ENCODE measurements at places on chromosomes 2 and 18. TPM values are rescaled to one million over a fixed set of nuclear protein-coding genes. Genes with fewer than 3 reads are reported as not detected.

- DNase-seq: no peak
Measured at GRCh38 chr2:119939915-119940314, 73.0 kb upstream of the EPB41L5 start.

ANO7 gene
- 0.99 TPM for total RNA-seq

DNA sequence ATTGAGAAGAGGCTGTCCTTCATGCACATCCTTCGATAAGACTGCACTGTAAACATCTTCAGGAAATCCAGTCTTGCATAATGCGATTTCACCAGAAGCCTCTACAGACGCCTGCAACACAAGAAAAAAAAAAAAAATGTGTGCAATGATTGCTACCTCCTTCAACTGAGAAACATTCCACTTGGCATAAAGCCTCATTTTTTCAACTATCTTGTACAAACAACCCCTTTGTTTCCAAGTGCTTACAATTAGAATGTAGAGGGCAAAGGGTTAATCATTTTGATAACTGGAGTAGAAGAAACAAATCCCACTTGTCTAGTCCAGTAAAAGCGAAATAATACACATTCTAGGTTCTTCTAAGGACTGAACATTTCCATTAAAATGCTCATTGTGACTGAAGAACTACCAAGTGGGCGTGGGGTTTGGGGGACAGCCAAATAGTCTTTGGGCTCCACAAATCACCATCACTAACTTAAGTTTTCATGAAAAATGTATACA, 29.2 kb downstream of the CDH2 start:
- no peak for DNase-seq

IL1RL2 gene
- 0.52 TPM for total RNA-seq

DNA sequence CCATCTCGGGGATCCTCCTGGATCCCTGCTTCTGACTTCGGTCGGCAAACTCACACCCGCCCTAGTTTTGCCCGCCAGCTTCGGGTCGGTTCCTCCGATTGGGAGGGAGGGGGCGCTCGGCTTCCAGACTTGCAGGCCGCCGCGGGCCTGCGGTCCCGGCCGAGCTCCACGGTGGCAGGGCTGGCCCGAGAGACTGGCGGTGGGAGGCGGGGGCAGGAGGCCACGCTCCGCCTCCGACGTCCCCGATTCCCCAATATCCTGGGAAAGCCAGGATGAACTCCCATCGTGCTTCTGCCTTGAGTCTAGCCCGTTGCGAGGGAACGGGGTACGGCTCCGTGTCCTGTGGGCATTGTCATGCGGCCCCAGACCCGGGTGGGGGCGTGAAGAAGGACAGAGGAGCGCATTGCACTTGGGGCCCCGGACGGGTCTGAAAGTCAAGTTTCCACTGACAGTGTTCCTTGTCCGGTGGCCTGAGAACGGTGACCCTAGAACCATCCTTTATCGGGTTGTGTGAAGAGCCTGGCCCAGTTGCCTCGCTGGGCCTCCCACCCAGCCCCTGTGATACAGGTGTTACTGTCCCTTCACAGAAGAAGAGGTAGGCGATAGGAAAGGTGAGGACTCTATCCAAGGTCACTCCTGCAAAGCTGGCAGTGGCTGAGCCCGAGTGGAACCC, 2.4 kb upstream of the INHBB start:
- DNase-seq: peak; percentile 88

DNA sequence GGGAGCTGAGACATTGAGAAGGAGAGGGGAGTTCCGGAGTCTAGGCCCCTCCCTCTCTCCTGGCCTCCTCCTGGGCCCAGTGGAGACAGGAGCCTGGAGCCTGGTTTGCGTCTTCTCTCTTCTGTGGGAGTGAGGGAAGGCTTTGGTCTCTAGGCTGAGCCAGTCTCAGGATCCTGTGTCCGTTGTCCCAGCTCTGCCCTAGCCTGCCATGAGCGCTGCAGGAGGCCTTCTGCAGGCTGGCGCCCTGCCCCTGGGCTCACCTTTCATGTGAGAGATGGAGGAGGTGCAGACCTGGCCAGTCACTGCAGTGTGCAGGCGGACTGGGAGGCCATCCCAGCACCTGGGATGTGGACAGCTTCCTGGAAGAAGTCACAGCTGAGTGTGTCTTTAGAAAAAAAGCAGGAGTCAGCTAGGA, 8.7 kb downstream of the IMPA2 start:
- DNase-seq: peak; percentile 86

- no peak for DNase-seq
Measured at GRCh38 chr2:68971591-68972231, 2.7 kb upstream of the GKN1 start.

SLC19A3 gene
- 11.7 TPM for total RNA-seq

- no peak for DNase-seq
Measured at GRCh38 chr2:101638817-101639605, 58.5 kb upstream of the MAP4K4 start.

TPO gene
- 1.0 TPM for total RNA-seq

DNA sequence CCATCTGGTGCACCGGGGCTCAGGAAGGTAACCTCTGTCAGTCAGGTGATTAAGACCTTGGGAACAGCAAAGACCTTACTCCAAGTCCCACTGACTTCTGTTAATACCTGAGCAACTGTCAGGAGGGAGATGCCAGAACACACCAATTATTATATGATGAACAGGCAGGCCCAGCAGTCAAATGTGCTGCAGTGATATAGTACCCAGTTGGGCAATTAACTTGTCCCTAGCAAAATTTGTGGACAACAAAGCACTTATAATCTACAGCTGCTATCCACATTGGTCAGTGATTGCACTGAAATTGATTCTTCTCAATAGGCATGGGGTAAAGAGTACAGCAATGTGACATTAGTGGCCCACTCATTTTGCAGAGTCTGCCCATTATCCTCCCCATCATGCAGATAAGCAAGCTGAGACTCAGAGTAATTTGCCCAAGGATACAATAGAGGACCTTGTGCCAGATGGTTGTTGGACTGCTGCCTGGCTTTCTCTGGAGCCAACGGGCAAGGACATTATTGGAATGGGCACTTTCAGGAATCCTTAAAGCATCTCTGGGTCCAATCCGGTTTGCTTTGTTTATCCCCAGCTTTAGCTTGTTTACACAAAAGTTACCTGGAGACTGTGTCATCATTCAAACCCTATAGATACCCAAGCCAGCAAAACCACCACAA, 147.6 kb downstream of the CCBE1 start:
- no peak for DNase-seq

C1QL2 gene
- not detected for total RNA-seq

FSHR gene
- total RNA-seq: not detected

GRCh38 chr2:30765191-30765590, 42.1 kb downstream of the CAPN13 start:
- no peak for DNase-seq

GRCh38 chr2:17313261-17313660, 205.0 kb downstream of the RAD51AP2 start:
- no peak for DNase-seq

- no peak for DNase-seq
Measured at GRCh38 chr2:168565512-168565911, 109.4 kb downstream of the CERS6 start.

- no peak for DNase-seq
Measured at GRCh38 chr2:9403924-9404323, 19.4 kb downstream of the ITGB1BP1 start.

GRCh38 chr2:8174641-8175257, 507.1 kb upstream of the ID2 start:
- DNase-seq: no peak

GRCh38 chr2:240646176-240646899, 21.1 kb downstream of the GPR35 start:
- DNase-seq: no peak

TMEM37 gene
- 19.1 TPM for total RNA-seq

VRK2 gene
- total RNA-seq: 10.9 TPM

DNA sequence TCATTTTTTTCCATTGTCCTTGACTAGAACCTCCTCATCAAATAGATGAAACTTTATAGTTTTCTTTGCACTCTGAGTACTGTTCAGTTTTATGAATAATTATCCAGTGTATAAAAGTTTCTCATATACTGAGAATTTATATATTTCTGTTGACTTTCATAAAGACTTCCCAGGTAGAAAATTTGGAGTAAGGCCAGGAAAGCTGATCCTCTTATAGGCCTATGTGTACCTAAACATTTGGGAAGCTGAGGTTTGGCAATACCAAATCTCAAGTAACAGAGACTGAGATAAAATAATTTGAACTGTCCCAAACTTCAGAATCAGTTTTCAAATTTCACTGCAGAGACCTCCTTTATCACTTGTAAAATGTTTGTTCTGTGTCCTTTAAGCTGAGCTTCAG, 43.4 kb downstream of the CCDC102B start:
- no peak for DNase-seq

DNA sequence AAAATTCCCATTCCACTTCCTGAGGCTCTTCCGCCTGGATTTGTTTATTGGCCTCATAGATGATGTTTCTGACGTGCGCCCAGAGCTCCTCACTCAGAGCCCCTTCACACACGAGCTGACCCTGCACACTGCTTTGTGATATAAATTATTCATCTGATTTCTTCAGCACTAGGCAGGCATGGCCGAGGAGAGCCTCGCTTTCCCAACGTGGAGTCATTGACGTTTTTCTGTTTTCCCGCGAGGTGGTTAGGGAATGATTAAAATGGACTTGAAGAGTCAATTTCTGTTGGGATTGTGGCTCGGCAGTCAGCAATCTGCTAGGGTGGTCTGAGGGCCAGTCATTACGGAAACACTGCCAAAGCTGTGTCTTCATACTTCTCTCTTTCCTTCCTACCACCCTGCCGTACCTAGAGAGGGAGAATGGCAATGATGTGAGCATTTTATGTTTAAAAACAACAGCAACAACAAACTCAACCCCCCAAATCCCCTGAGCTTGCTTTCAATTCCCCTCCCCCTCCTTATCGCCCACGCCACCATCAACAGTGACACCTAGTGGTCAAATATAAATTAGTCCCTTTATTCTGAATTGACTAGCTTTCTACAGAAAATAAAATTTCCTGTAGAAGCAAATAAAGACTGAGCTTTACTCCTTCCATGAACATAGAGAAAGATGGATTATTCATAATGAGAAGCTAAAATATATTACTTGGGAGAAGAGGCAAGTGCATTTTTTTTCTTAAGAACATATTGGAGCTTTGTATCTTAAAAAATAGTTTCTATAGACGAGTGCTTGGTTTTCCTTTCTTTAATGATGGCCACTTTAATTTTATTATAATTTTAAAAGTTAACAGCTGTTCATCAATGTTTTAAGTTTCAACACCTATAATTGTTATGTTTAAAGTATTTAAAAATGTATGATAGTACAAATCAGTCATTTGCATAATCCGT, 285.1 kb downstream of the MTX2 start:
- DNase-seq: peak; percentile 16

DNA sequence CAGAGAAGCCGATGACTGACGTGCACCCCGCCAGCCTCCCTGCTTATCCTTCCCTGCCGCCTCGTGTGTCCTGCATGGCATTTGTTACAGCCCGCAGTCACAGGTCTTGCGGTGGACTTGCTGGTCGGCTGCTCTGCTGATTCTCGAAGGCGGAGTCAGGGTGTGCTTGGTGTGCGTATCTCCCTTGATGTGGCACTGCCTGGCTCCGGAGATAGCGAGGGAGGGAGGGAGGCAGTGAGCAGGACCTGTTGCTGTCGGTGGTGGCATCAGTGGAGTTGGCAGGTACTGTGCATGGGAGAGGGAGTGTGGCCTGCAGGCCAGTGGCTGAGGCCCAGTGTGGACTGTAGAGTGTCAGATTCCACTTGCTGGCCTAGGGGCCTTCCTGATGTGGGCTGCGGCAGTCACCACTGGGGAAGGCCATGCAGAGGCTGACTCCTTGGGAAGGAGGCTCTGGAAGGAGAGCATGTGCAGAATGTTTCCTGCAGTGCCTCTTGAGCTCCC, 198.9 kb downstream of the AGAP1 start:
- DNase-seq: no peak

DNA sequence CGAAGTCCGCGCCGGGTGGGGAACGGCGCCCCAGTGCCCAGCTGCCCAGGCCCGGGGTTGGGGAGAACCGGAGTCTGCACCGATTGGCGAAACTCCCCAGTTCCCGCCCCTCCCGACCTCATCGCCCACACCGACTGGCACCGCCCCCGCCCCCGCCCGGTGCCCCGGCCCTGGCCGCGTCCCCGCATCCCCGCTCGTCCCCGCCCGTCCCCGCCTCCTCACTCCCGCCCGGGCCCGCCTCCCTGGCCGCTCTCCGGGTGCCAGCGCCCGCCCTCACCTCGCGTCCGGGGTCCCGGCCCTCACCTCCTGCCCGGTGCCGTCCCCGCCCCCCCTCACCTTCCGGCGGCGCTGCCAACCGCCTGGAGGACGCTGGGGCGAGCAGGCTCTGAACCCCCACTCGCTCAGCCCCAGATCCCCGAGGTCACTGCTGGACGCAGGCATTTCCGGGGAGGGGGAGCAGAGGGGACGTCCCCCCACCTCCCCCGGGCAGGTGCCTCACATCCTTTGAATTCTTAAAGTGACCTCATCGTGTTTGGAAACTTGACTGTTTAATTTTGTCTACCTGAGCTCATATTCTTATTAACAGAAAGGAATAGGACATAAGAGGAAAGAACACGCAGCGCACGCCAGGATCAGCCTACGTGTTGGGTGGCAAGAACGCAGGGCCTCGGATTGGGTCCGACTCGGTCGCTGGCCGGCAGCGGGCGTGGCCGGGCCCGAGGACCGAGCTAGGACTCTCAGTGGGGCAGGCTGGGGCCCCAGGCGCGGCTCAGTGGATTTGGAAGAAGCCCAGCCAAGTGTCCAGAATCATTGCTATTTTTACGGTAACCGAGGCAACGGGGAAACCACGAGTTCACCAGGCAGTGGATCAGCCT, at the start of gene FAM110C:
Gene FAM110C, minus strand, starts transcription at position 35 of the 875 bp plus-strand sequence. CDS start 120 bp downstream, outside the sequence.
- DNase-seq: peak; percentile 90

SLC9A4 gene
- not detected for total RNA-seq

DNA sequence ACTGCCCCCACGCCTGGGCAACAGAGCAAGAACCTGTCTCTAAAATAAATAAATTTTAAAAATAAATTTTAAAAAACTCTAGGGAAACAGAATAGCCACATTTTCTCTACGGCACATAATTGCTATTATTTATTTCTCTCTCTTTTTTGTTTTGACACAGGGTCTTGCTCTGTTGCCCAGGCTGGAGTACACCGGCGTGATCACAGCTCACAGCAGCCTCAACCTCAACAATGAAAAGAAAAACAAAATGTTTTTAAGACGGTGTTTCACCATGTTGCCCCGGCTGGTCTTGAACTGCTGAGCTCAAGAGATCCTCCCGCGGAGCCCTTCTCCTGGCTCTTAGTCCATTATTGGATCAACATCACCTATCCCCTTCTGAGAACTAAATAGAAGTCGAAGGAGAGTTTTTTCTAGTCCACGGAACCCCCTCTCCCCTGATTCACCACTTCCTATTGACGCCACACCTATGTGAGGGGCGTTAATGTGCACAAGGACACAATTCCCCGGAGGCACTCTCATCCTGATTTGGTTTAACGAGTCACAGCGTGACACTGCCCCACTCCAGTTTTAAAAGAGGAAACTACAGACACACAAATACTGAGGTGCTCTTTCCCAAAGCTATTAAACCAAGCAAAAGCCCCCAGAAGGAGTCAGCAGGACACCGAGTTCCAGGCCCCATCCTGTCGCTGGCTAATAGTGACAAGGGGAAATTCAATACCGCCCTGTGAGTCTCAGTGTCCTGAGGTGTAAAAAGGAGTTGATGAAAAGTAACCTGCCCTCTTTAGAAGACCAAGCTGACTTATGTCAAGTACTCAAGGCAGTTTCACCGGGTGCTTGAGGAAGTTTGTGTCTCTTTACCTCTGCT, 1.1 kb downstream of the NPC1 start:
- peak; percentile 18 for DNase-seq

GRCh38 chr2:234996069-234996940, 44.5 kb downstream of the SH3BP4 start:
- DNase-seq: no peak

- DNase-seq: no peak
Measured at GRCh38 chr2:102387763-102388546, 32.4 kb downstream of the IL18R1 start.

Data from body of pancreas (tissue), 4 donors.